ENCODE measurements at places on chromosomes 16 and 17. TPM values are rescaled to one million over a fixed set of nuclear protein-coding genes. Genes with fewer than 3 reads are reported as not detected.

GRCh38 chr16:35174016-35174415 is 1714.6 kb downstream of the TP53TG3F start:
- H3K27me3 ChIP-seq: no peaks in the 10 kb centered on the region
- no peak overlapping the region for H3K4me3 ChIP-seq
- H3K27ac ChIP-seq: no peak overlapping the region
- H3K36me3 ChIP-seq: no peaks in the 10 kb centered on the region

Gene NR1D1
- 3.3 TPM for total RNA-seq

DNA sequence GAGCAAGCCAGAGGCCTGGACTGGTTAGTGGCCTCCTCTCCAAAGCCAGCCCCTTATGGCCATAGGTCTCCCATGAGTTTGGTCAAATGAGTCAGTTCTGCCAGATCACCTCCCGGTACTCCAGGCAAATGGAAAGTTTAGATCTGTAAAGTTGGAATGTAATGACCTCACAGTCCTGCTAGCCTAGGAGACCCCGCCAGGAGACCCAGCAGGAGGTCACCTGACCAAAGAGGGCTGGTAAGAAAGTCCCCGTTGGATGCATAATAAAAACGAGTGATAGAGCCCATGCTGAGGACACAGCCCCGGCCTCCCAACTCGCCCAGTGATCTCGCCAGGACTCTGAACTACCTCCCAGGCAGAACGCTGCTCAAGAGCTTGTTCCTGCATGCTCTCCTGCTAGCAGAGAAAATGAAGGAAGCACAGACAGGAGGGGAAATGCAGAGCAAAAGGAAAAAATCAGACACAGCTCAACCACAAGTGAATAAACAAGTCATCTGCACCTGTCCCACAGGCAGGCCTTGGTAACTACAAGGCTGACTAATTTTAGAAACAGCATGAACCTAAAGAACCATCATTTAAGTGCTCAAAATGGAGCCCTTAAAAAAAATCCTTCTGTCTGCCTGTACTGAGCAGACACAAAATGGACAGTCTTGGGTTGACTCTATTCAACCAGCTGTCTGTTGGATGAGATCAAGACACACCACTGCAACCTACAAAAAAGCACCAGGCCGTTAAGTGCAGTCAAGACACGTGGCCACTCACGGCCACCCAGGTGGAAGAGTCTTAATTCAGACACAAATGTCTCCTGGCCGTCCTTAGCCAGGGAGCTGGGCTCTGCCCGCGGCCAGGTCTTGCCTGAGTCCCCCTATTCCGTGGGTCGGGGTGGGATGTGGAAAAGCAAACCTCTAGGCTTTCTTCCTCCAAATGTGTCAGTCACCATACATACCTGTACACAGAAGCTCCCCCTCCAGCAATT is 9.2 kb downstream of the CDIP1 start:
- peaks cover 16% of the 10 kb centered on the region for H3K36me3 ChIP-seq
- no peak overlapping the region for H3K4me3 ChIP-seq
- no peak for DNase-seq
- no peak overlapping the region for H3K27ac ChIP-seq

Gene CACNG3
- 3.8 TPM for total RNA-seq

DNA sequence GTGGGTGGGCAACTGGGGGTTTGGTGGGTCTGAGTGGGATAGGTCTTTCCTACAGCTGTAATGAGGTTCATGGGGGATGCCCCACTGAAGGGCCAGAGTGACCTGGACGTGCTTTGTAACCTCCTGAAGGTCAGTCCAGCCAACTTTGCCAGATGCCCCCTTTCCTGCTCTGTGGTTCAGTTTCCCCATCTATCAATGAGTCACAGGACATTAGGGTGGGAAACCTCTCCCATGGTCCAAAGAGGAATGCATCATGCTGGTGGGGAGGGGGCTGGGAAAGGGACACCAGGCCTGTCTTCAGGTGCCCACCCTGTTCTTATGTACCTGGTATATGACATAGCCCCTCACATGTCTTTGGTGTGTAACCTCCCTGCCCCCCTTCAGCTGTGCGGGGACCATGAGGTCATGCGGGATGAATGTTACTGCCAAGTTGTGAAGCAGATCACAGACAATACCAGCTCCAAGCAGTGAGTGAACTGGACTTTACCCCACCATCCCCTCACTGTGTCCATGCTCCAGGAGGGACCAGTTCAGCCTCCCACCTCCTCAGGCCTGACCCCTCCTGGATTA is 24.0 kb upstream of the ALKBH5 start:
- DNase-seq: no peak
- H3K4me3 ChIP-seq: no peak overlapping the region
- no peaks in the 10 kb centered on the region for H3K36me3 ChIP-seq
- H3K27ac ChIP-seq: no peak overlapping the region

DNA sequence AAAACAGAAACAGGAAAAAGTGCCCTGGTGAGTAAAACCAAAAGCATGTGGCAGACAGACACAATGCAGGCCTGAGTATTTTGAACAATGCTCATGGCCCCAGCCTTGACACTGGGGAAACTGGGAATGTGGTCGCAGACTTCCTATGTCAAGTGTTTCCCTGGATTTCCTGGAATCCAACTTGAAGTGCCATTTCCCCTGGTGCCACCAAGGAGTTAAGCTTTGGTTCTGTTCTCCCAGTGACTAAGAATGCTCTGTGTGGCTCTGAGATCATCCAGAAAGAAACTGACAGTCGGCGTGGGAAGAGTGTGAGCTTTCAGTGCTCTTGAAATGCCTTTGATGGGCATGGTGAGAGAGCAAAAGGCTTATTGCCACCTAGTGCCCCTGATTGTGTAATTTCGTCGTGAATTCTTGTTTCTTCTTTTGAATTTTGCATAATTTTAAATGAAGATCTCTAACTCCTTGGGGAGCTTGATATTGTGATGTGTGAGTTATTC is 96.0 kb downstream of the YPEL2 start:
- no peak overlapping the region for H3K4me3 ChIP-seq
- no peaks in the 10 kb centered on the region for H3K36me3 ChIP-seq
- peaks cover 27% of the 10 kb centered on the region for H3K4me1 ChIP-seq
- DNase-seq: no peak
- H3K27me3 ChIP-seq: no peaks in the 10 kb centered on the region

Gene LAT
- 2.1 TPM for total RNA-seq

GRCh38 chr16:11791144-11791828 is 5.8 kb downstream of the ZC3H7A start:
- H3K4me3 ChIP-seq: no peak overlapping the region
- no peaks in the 10 kb centered on the region for H3K27me3 ChIP-seq
- peaks cover 19% of the 10 kb centered on the region for H3K36me3 ChIP-seq
- H3K27ac ChIP-seq: no peak overlapping the region

- H3K4me3 ChIP-seq: no peak overlapping the region
- H3K27ac ChIP-seq: no peak overlapping the region
- peaks cover 48% of the 10 kb centered on the region for H3K4me1 ChIP-seq
- no peak for DNase-seq
Measured at GRCh38 chr17:72618001-72618509, 474.4 kb downstream of the SLC39A11 start.

Measured in spinal cord (tissue), 10 donors.